Effector memory CD4-positive, alpha-beta T cell (primary cell): ENCODE measurements at places on chromosomes 4 and X.

DNA sequence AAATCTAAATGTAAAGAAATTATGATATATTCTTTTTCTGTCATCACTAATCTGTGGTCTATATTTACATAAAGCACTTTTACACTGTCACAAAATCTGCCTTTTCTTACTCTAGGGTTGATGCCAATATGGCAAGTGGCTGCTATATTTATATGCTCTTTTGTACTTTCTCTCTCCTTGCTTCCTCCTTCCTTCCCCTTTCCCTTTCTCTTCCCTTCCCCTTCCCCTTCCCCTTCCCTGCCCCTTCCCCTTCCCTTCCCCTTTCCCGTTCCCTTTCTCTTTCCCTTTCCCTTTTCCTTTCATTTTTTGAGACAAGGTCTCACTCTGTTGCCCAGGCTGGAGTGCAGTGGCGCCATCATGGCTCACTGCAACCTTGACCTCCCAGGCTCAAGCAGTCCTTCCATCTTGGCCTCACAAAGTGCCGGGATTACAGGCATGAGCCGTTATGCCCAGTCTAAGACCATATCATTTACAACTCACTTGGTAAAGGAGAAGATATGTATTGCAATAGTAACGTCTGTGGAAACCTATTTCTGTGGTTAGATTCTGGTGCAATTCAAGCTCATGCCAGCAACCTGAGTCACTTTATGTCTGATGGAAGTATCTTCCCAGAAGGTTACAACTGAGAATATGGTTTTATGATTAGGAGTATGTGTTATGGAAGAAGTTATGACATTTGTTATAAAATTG, 13.9 kb upstream of the PLAC8 start:
- DNase-seq, result no peak

- DNase-seq, result no peak
Observed at GRCh38 chrX:68177542-68177941, 255.8 kb downstream of the OPHN1 start.

DNA sequence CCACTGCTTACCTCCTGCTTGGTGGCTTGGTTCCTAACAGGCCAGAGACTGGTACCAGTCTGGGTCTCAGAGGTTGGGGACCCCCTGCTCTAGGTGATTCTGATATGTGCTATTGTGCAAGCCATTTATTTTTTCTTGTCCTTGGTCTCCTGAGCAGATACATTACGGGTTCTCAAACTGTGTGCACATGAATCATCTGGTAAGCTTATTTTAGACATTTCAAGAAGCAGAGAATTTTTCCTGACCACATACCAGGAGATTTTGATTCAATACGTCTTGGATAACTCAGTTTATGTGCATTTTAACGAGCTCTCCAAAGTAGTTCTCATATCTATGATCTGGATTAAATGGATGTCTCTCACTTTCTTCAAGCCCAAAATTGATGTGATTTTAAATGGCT, 77.2 kb downstream of the FHIP1A start:
- DNase-seq, result no peak

- no peak for DNase-seq
Observed at GRCh38 chr4:119103263-119103662, 32.4 kb upstream of the MYOZ2 start.

GRCh38 chrX:40122487-40122886, 24.7 kb upstream of the BCOR start:
- no peak for DNase-seq

GRCh38 chr4:147828331-147828905, 96.5 kb downstream of the ARHGAP10 start:
- no peak for DNase-seq

- no peak for DNase-seq
Observed at GRCh38 chrX:39304746-39305145, 503.5 kb downstream of the MID1IP1 start.

GRCh38 chr4:23978002-23978401, 88.2 kb upstream of the PPARGC1A start:
- no peak for DNase-seq

DNA sequence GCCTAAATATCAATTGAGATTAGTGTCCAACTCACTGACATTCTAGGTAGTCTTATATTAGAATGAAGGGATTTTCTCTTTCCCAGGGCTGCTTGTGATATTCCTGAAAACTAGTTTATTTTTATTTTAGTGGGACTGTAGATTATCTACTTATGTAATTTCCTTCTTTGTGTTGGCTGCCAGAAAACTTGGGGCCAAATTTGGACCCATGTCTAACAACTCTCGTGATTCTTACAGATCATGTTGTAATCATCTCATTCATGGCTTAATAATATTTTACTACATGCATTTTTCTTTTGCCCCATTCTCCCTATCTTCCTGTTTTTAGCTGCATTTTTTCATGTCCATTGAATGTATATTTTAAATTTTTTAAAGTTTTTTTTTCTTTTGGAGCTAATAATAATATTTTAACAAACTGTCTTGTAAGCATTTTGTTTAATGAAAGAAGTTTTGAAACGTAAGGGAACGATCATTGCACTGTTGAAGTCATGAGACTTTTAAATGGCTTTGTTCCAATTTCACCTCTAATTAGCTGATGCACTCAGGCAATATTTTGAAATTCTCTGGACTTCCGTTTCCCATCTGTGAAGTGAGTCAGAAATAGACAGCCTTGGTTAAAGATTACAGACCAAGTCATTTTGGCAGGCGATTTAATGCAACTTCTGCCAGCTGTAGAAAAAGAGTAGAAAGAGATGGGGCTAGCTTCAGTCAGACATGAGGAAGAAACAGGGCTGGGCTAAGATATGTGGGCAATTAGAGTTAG, 14.3 kb upstream of the TDO2 start:
- no peak for DNase-seq

- no peak for DNase-seq
Observed at GRCh38 chr4:143381189-143382118, 44.8 kb downstream of the GAB1 start.

DNA sequence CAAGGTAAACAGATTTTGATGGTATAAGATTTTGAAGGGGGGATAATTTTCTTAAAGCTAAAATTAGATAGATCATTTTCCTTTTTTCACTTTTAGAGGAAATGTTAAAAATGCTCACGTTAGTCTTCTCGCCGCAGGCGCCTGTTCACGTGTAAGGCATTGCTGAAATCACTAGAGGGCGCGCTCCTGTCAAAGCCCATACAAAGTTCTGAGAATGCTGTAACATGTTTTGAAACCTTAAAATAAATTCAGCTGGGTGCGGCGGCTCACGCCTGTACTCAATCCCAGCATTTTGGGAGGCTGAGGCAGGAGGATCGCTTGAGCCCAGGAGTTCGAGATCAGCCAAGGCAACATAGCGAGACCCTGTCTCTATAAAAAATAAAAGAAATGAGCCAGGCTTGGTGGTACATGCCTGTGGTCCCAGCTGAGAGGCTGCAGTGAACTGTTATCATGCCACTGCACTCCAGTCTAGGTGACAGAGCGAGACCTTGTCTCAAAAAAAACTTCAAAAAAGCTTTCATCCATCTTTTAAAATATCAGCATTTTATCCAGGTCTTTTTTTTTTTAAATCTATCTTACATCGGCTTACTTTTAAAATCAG, 138.0 kb downstream of the RBMX2 start:
- peak; percentile 2 for DNase-seq

DNA sequence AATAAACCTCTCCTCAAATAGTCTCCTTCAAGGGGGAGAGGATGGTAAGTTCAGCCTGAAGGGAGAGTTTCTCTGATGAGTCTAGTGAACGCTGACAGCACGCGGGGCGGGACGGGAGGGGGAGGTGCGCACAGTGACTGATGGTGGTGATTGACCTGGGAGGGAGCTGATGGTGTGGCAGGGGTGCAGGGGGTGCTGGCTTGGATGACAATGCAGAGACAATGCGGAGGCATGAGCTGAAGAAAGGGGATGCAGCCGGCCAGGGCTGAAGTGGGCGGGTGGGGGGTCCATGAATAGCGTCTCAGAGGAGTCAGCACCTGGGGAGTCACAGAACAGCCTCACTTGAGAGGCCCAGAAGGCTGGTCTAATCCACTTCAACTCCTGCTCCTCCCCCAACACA, 142.5 kb upstream of the PJA1 start:
- DNase-seq, result no peak
